ENCODE measurements at places on chromosomes 1 and 21. TPM values are rescaled to one million over a fixed set of nuclear protein-coding genes. Genes with fewer than 3 reads are reported as not detected.

GRCh38 chr1:44031252-44032169 lies at the start of gene SLC6A9:
Gene SLC6A9, minus strand, starts transcription at chr1:44031462. Its CDS starts 7,185 bp downstream, at chr1:44024277.
- peak; percentile 63 for DNase-seq

DNA sequence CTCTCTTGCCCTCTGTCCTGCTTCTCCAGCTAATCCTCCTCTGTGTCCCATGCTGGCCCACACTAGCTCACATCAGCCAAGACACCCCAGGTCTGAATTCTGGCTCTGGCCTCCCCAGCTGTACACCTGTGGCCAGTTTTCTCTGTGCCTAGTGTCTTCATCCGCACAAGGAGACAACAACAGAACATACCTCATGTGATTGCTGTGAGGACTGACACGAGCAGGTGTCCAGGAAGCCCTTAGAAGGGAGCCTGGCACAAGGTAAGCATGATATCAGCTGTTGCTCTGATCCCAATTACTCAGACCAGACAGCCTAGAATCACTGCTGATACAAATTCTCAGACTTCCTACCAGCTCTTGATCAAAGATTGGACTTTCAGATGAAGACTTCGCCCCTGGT lies 71.2 kb upstream of the GJB5 start:
- DNase-seq = no peak

GRCh38 chr1:41319106-41319755 lies 42.0 kb upstream of the FOXO6 start:
- DNase-seq = no peak

The MIXL1 gene
- total RNA-seq = not detected

DNA sequence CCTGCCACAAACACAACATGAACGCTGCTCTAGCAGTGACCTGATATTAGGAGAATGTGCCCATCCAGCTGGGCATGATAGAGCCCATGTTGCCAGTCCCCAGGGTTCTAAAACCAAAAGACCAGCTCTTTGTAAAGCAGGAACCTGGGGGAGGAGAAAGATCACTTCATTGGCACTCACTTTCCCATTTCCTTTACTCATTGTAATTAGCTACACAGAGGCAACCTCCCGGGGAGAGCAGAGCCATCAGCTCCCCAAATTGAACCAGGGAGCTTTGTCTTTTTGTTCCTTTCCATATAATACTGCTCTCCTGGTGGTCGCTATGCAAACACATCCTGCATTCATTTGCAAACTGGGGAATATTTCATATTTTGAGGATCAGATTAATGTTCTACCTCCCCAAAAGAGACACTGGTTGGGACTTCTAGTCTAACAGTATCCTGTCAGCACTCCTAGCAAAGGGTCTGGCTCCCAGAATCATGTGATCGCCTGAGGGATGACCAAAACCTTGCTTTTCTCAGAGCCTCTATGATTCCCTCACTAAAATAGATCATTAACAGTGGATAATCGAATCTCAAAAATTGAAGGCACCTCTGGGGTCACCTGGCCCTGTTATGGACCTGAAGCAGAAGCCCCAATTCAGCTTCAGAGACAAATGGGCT lies 76.7 kb upstream of the CD1D start:
- DNase-seq = no peak

DNA sequence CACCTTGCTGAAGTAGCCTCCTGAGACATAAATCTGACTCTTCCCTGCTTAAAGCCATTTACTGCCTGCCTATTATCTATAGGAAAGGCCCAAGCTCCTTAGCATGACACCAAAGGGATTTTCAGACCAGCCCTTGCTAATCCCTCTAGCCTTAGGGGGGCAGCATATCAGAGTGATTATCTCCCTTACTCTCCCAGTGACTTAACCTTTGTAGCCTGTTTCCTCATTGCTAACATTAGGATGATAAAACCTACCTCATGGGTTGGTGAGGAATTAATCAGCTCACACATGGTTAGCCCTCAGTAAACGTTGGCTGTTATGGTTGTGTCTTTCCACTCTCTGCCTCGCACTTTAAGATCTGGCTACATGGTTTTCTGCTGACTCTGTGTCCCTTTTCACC lies 70.1 kb downstream of the ROR1 start:
- no peak for DNase-seq

DNA sequence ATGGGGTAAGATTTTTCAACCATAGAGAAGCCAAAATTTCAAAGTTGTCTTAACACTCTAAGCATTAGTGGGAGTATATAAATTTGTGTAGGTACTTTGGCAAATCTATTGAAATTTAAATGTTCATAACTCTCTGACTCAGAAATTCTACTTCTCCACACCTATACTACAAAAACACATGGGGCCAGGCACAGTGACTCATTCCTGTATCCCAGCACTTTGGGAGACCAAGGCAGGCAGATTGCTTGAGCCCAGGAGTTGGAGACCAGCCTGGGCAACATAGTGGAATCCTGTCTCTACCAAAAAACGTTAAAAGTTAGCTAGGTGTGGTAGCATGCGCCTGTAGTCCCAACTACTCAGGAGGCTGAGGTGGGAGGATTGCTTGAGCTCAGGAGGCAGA lies 41.3 kb upstream of the RAVER2 start:
- DNase-seq = no peak

DNA sequence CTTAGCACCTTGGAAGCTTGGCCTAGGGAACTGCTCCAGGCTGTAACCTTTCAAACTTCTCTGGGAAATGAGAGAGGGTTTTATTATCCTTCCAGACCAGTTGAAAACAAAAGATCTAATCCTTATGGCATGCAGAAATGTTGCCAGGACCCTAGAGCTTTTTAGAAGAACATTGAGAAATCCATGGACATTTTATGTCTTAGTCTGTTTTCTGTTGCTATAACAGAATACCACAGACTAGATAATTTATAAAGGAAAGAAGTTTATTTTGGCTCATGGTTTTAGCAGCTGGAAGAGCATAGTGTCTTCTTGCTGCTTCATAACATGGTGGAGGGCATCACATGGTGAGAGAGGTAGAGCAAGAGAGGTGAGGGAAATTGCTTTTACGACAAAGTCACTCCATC lies 25.8 kb downstream of the OSBPL9 start:
- DNase-seq = no peak
